Activated T-helper 9 cell treated with anti-CD3 and anti-CD28 coated beads, Interleukin-2, amount 50 U/mL, for 16 hours (primary cell): ENCODE measurements at places on chromosomes 2 and 18.

DNA sequence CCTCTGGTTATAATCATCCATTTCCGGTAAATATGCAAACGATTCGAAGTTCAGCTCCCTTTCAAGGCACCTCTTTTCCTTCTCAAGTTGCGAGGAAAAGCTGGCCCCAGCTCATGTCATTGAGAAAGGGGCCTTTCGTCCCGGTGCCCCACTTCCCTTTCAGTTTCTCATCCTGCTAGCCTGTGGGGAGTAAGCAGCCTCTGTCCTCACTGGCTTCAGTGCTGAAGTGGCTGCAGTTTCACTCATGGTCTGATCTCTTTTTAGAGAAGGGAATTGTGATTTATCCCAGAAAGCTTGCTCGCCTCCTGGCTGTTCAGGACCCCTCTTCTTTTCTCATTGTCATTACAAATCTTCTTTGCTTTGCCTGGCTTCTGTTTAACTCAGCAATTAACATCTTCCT, 207.5 kb downstream of the NR4A2 start:
- no peak for DNase-seq

- DNase-seq = no peak
Measured at GRCh38 chr2:238859636-238860347, 11.9 kb downstream of the TWIST2 start.

DNA sequence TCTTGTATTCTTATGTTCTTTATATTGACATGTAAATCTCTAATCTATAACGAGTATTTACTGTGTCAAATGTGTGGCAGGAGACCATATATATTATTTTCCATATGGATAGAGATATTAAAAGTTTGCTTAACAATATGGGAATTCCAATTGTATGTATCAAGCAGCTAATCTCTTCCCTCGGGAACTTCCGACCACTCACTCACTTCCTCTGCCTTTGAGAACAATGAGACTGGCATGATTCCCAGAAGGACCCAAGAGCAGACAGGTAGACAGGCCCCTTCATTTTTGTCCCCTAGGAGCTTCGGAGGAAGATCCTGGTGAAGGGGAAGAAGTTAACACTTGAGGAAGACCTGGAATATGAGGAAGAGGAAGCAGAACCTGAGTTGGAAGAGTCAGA, 24.1 kb downstream of the PLCD4 start:
- DNase-seq = no peak

- no peak for DNase-seq
Measured at GRCh38 chr18:67310826-67311225, 205.7 kb downstream of the DSEL start.

- no peak for DNase-seq
Measured at GRCh38 chr18:7844418-7844817, 277.3 kb downstream of the PTPRM start.

GRCh38 chr2:121502781-121503180, 27.9 kb upstream of the RNU4ATAC start:
- DNase-seq = no peak

GRCh38 chr2:187879491-187879890, 325.3 kb upstream of the TFPI start:
- no peak for DNase-seq

- DNase-seq = no peak
Measured at GRCh38 chr2:222797261-222797660, 63.6 kb upstream of the ACSL3 start.

DNA sequence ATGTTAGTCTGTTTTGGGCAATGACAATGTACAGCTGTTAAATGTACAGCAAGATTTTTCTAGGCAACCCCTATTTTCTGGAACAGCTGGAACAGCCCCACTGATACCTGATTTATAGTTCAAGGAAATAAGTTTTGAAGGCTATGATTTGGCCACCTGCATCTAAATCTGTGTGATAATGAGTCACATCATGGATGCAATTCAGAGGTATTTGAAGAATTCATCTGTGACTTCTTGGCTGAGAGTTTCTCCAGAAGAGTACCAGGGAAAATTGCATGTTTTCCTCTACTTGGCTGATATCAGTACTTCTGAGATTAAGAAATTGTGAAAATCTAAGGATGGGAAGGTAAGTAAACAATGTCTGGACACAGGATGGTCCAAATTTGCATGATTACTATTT, 40.7 kb upstream of the NT5C1B start:
- no peak for DNase-seq

DNA sequence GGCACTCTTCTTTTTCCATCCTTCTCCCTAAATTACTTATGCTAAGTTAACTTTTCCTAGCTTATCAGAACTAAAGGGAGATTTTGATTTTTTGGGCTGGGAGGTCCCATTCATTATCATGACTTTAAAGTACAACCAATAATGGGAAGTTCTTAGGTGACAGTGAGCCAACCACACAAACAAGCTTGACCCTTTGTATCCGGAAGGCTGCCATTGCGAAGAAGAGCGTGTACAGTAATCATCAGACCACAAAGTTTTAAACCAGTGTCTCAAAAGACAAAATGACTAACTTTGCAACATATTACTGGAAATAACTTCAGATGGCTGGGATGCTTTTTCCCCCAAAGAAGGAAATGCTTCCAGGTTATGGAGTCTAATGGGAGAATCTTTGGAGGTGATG, 298.1 kb downstream of the TGIF1 start:
- no peak for DNase-seq

- DNase-seq = no peak
Measured at GRCh38 chr2:238851761-238852160, 3.9 kb downstream of the TWIST2 start.

DNA sequence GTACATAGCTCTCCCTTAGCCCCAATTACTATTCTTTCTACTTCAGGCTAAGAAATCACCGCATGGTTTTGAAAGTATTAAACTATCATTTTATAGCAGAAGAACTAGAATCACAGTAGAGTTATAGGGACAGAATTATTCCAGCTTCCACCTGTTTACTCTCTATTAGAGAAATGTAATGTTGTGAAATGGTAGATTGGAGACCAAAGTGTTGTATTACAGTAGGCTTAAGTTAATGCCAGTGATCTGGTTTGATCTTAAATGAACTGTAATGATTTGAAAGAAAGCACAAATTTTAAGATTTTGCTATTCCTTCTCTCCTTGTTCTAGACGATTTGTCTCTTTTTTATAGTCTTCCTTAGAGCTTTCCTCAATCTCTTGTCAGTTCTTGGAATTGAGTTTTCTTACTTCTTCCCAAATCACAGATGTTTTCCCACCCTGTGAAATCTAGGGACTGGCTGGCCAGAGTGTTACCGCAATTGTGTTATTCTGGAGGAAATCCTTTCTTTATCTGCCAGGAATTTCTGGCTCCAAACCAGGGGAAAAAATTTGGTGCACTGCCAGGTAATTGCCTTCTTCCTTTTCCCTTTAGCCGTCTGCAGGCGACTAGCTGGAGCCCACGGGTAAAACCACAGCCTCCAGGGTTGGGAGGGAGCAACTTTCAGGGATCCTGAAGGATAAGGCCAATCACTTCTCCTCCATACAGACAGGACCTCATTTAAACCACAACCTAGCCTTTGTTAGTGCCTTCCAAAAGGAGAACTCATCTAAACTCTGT, 51.7 kb downstream of the NOP58 start:
- DNase-seq = no peak

DNA sequence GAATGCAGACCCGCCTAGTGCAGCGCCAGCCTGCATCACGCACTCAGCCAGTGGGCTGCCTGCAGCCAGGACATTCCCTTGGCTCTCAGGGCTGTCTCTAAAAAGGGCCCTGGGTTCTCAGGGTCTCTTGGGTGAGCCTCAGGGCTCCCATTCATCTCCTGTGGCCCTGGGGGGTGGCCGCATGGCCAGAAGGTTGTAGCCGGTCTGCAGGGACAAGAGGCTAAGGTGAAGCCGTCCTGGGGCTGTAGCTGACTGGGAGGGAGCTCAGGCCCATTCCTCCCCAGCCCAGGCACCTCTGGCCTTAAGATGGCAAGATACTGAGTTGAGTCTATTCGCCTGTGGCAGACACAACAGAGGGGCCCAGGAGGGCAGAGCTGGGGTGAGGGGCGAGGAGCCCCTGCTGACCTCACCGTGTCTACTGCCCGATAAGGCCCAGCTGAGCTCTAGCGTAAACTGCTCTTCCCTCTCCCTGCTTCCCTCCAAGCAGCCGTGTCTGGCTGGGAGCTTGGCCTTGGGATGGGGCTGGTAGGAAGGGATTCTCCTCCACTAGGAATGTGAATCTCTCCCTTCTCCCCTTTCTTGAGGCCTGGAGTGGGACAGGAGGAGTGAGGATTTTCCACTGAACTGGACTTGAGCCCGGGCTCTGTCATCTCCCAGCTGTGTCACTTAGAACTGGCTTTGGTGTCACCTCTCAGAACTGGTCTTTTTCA, 37.9 kb downstream of the INHBB start:
- no peak for DNase-seq

GRCh38 chr18:3218819-3219218, 949 bp downstream of the MYOM1 start:
- no peak for DNase-seq

DNA sequence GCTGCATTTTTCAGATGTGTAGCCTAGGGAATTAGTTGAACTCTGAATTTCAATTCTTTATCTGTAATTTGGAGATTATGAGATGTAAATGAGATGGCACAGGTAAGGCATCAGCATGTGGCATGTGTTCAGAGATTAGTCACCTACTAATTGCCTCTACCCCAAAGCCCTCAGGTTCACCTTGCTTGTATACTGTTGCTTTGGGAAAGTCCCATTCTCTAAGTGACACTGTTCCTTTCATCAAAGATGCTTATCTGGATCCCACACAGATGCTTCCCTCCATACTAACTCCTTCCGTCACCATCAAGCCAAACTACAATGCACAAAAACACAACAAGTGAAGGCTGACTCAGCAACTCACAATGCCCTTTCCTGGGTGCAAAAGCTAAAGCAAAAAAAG, 143.7 kb downstream of the LRATD1 start:
- no peak for DNase-seq

DNA sequence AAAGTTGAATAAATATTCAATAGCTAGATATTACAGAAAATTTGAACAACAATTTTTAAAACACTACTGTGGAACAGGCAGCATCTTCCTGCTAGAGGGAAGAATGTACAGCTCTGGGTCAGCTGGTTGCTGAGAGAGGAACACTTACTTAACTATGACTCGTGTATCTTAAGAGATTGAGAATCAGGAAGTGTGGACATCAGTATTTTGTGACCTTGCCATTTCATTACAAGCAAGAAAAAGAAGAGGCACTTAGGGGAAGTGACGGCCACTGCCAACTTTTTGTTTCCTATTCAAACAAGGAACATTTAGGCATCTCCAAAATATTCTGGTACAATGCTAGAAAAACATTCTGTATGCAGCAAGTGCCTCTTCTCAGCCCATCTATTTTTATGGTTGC, 45.9 kb downstream of the ITPRID2 start:
- no peak for DNase-seq
